ENCODE measurements at places on chromosomes 16 and 17.

DNA sequence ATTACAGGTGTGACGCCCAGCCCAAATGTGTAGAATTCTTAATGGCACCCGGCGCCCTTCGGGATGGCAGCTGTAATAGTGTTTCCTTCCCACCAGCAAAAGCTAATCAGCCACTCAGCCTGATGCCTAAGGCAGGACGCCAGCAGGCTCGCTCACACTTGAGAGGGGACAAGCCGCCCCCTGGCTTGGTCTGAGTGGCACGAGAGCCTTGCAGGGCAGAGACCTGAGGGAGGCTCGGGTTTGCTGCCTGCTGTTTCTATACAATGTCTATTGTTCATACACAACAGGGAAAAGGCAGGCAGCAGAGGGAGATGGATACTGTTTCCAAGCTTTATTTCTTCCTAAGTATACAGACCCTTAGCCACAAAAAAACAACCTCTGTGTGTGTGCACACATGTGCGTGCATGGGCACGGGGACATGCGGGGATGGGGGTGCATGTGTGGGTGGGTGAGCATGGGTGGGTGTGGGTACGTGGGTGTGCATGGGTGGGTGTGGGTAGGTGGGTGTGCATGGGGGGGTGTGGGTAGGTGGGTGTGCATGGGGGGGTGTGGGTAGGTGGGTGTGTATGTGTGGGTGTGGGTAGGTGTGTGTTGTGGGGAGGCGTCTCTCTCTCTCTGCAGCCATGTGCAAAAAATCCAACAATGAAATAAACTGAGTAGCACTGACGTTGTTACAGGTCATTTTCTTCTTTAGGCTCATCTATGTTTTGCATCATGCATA is 10.0 kb downstream of the SLC38A8 start:
- DNase-seq, result no peak

GRCh38 chr16:12584488-12585233 is 219.0 kb downstream of the CPPED1 start:
- peak; percentile 18 for DNase-seq

DNA sequence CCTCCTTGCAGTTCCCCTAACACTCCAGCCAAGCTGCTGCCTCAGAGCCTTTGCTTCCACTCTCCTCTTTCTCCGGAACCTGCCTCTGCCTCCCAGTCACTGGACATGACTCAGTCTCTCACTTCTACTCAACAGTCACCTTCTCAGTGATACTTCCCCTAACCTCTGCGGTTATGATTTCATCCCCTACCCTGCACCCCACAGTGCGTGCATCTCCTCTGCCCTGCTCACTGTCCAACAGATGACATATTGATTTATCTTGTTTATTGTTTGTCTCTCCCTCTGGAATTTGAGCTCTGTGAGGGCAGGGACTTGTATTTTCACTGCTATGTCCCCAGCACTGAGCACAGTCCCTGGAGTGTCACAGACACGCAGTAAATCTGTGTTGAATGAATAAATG is 100.7 kb downstream of the CYLD start:
- no peak for DNase-seq

DNA sequence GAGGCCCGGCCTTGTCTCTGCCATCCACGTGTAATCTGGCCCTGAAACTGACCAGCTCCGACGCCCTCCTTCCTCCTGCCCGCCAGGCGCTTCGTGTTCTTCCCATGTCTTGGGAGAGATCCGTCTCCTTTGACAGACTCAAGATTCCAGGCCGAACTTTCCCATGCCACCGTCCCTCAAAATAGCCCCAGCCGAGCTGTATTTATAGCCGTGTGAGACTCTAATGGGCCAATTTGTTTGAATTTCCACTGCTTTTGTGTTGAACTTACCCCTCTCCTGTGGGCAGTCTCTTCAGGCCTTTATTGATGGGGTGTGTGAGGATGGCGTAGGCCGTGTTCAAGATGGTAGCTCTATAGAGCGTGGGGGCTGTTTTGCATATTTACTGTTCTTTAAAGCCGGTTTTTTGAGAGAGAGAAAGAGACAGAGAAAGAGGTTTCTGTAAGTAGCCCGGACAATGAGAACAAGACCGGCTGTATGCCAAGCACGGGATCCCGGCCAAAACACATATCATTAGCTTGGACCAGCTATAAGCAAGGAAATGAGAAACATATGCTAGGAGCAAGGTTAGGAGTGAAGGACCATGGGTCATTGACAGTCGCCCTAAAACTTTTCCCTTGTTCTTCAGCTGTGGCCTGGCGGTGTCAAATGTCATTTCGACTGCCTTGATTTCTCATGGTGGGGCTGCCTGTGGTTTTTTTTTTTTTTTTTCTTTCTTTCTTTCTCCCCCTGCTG is 124.5 kb upstream of the ZFHX3 start:
- DNase-seq, result peak; percentile 85

GRCh38 chr17:75077496-75078283 is 10.1 kb upstream of the SLC16A5 start:
- DNase-seq, result no peak

- DNase-seq, result no peak
Measured at GRCh38 chr17:65518256-65518655, 43.2 kb downstream of the AXIN2 start.

GRCh38 chr17:41588126-41588810 is 1.6 kb upstream of the KRT14 start:
- no peak for DNase-seq

DNA sequence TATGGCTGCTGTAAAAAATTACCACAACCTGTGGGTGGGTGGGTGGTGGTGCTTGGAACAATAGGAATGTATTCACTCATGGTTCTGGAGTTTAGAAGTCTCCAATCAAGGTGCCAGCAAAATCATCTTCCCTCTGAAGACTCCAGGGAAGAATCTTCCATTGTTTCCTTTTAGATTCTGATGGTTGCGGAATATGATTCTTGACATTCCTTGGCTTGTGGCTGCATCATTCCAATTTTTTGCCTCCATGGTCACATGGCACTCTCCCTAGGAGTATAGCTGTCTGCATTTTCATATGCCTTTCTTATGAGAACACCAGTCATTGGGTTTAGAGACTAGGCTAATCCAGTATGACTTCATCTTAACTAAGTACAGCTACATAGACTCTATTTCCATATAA is 401.0 kb downstream of the HS3ST3B1 start:
- no peak for DNase-seq

- no peak for DNase-seq
Measured at GRCh38 chr16:84498223-84498610, 6.2 kb downstream of the MEAK7 start.

DNA sequence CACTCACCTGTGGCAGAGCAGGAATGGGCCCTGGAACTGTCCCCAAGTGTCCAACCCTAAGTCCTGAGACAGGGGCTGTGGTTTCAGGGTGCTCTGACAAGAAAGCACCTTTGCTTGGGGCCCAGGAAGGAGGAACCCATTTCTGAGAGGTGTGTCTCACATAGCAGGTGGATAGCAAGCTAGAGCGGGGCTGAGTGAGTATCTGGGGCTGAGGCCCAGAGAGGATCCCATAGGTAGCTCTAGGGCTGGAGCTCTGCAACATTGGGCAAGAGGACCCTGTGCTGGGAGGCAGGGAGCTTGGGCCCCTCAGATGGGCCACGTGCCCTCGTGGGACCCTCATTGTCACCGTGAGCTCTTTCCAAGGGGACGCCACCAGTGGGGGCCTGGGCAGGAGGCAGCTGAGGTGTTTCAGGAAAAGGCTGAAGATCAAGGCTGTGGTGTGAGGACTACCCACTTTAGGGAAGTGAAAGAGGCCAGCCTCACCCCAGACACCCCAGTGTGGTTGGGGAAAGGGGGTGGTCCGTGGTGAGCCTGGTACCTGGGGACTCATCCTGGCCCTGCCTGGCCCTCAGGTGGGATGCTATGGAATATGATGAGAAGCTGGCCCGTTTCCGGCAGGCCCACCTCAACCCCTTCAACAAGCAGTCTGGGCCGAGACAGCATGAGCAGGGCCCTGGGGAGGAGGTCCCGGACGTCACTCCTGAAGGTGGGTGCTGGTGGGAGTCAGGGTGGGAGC is 5.3 kb downstream of the DEF8 start:
- DNase-seq, result no peak

DNA sequence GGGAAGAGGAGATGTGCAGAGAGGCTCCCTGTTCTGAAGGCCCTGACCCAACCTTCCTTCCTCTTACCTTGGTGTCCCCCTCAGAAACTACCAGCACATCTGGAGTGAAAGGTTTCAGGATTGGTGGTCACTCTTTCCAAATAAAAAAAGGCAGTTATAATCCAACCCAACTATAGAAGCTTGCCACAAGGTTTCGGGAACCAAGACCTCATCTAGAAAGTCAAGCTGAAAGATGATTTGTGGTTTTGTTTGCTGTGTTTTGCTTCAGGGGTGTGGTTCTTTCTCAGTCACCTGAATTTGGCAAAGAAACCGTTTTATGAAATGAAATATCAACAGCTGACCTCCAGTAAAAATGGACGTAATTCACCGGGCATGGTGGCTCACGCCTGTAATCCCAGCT is 19.3 kb downstream of the SHMT1 start:
- no peak for DNase-seq

- no peak for DNase-seq
Measured at GRCh38 chr17:54760836-54761235, 139.8 kb upstream of the TOM1L1 start.

- DNase-seq, result peak; percentile 46
Measured at GRCh38 chr17:35849469-35850348, 19.0 kb downstream of the HEATR9 start.

DNA sequence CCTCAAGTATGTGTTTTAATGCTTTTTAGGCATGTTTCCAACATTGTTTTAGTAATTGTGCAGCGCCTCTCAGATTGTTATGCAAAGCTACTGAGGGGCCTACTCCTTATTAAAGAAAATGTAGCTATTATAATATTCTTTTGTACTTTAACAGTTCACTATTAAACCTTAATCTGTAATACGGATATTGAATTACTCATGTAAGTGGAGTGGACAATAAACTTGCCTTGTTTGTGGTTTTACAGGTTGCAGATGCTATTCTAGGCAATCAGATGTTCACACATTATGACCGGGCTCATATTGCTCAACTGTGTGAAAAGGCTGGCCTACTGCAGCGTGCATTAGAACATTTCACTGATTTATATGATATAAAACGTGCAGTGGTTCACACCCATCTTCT is 41.0 kb downstream of the PTRH2 start:
- no peak for DNase-seq

- DNase-seq, result peak; percentile 52
Measured at GRCh38 chr16:1378804-1379303, 27.1 kb downstream of the GNPTG start.

- DNase-seq, result no peak
Measured at GRCh38 chr16:20409398-20410120, at the start of gene ACSM5. TSS of gene ACSM5 (plus strand) at chr16:20409534. CDS start at chr16:20411485, 1,951 bp downstream.

GRCh38 chr17:82863383-82863940 is 23.6 kb upstream of the ZNF750 start:
- no peak for DNase-seq

Data from COLO829 (cell line).